ENCODE measurements at places on chromosomes 12 and 14.
A peak's percentile ranks its signal among the peaks of the same experiment; 100 is the strongest.

DNA sequence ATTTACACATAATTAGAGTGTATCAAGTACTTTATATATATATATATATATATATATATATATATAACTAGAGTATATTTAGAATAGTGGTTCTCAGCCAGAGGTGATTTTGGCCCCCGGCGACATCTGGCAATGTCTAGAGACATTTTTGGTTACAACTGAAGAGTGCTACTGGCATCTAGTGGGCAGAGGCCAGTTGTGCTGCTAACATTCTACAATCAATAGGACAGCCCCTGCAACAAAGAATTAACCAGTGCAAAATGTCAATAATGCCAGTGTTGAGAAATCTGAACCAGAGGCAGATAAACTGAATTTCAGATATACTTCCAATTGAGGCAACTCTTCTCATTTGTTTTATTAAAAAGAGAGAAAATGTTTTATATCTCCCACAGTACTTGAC is 8.9 kb downstream of the GTF2A1 start:
- peak; percentile 49 for DNase-seq

DNA sequence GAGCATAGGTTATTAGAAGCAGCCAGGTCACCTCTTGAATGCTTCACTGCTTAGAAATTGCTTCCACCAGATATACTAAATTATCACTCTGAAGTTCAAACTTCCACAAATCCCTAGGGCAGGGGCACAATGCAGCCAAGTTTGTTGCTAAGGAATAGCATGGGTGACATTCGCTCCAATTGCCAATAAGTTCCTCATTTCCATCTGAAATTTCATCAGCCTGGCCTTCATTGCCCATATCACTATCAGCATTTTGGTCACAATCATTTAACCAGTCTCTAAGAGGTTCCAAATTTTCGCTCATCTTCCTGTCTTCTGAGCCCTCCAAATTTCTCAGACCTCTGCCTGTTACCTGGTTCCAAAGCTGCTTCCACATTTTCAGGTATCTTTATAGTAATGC is 356.1 kb downstream of the DAD1 start:
- DNase-seq: no peak

- no peak for DNase-seq
These were observed 66.5 kb downstream of the PUS7L start for GRCh38 chr12:43692064-43692463.

GRCh38 chr14:58082011-58082410 is 70.0 kb downstream of the ARMH4 start:
- no peak for DNase-seq

GRCh38 chr12:125773033-125773640 is 707.9 kb downstream of the AACS start:
- DNase-seq: no peak

DNA sequence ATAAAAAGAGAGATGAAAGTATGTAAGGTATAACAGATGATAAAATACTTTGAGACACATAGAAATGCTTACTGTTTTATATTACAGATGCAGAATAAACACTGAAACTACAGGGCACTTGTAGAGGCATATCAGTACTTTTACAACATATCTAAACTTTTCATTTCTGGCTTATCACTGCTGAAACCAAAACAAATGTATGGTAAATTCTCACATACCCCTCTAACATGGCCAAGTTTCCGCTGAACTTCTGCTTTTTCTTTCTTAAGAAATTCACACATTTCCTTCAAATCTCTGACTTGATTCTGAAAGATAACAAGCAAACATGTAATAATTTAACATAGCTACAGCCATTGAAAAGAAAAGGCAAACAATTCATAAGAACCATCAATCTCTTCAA is 33.3 kb upstream of the C12orf50 start:
- DNase-seq: no peak

- no peak for DNase-seq
These were observed 81.8 kb upstream of the FOXN3 start for GRCh38 chr14:89498878-89499277.

- no peak for DNase-seq
These were observed 269.6 kb downstream of the ADGRD1 start for GRCh38 chr12:131223171-131223761.

Measured in CD14-positive monocyte (primary cell).